Activated CD4-positive, CD25-positive, alpha-beta regulatory T cell treated with anti-CD3 and anti-CD28 coated beads, Interleukin-2, amount 50 U/mL, for 72 hours (primary cell): ENCODE measurements at places on chromosomes 6 and 20.

DNA sequence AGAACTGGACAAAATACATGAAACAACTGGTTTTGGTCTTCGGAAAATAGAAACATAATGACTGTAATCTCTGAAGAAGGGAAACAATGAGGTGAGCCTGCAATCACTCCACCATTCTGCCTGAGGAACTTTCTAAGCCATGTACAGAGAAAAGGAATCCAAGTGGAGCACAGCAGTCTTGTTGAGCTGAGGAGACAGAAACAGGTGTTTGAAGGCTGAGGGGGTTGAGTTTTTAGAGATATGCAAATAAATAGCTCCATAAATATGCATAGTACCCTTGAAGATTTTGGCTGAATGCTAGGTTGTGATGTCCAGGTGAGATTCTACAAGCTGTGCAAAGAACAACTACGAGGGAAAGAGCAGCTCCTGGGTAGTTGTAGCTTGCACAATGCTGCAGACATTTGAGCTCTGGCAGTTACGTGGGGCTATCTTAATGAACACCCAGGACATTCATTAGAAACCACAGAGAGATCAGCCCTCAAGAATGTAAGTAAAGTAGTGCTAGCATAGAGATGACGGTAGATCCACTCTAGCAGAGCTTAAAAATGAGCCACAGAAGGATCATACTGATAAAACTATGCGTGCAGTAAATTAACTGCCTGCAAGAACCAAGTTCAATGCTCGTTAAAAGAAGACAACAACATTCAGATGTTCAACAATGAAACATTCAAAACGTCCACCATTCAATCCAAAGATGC, 24.3 kb downstream of the TUBB2B start:
- DNase-seq = no peak

GRCh38 chr20:51796340-51796739, 6.0 kb downstream of the SALL4 start:
- DNase-seq = no peak

DNA sequence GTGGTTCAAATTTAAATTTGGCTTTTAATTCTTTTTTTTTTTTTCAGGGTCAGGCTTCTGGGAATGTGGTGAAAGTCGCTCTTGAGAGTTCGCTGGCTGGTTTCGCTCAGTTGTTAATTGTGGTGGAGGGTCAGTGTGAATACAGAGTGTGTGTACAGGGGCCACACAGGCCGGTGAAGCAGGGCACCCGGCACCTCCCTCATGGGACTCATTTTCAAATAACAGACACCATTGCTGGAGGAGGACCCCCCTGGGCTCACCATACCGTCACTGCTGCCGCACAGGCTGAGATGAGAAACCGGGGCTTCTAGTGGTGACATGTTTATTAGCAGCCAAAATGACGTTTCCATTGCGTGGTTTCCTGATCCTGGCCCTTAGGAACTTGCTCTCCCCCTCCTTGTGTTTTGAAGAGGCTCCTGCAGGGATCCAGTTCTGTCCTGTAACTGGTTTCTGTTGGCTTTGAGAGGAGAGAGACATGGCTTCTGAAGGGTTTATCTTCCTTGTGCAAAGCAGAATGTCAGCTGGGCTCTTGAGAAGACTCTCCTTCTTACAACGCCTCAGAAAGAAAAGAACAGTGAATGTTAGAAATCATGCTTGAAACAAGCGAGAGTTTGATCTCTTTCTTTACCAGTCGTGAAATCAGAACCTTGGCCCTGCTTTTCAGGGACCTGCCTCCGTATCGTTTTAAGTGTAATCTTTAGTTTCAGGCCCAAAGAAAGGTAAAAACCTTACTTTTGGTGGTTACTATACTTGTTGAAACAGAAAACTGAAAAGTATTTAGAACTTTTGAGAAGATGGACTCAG, 37.8 kb downstream of the DUSP22 start:
- peak; percentile 27 for DNase-seq

GRCh38 chr6:28996844-28997510, 8.1 kb downstream of the ZNF311 start:
- DNase-seq = no peak

DNA sequence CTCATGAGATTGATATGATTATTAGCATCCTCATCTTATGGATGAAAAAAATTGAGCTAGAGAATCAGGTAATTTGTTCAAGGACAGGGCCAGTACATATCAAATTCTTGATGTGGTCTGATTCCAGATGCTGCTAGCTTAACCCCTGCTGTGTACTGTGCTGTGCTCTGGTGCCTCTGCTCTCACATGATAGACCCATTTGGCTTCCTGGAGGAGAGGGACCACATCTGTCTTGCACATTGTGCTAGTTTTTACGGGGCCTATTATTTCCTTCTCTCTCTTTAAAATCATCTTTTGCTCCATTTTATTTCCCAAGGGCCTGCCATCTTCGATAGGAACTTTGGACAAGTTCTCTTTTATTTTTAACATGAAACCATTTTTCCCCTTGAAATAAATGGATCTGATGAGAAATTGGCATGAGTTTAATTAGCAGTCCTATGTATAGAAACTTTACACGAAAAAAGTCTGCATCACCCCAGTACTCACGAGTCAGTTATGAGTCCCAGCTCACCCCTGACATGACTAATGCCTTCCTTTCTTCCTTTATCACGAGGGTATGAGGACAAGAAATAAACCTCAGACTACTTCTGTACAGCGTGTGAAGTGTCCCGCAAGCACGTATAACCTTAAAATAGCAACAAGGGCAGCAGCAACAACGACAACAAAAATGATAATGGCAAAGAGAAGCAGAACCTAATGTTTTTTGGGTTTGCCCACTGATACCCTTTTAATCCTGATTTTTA, 26.5 kb downstream of the CD109 start:
- no peak for DNase-seq

DNA sequence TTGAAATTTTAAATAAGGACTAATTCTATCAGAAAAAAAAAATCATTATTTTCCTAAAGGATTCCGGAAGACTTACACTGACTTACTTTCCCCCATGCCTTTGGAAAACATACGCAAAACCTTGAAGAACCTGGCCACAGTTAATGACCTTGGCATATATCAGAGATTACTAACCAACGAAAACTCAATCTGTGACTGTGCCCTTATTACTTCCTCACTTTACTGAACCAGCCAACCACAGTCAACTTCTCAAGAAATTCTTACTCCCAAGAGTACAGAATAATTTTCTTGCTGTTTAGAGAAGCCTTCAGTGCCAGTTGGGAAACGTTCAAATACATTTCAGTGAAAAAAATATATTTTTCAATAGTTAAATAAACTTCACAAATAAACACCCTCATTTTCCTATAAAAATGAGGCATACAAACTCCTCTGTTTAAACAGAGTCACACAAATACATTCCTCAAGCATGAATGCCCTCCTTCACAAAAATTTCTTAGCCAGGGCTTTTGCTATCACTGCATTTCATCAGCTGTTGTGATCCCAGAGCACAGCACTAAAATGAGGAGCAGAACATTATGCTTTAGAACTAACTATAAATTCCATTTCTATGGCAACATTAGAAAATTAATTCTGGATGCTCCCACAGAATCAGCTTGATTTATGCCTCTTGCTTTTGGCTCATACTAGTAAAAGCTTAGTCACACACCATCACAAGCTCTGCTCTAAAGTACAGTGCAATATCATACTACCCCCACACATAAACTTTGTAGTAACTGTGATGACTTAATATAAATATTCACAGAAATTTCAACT, 117.6 kb downstream of the DST start:
- DNase-seq = no peak

GRCh38 chr20:32567384-32568178, 17.6 kb downstream of the NOL4L start:
- DNase-seq = no peak

- DNase-seq = no peak
Observed at GRCh38 chr20:44643596-44644229, 7.8 kb downstream of the ADA start.

GRCh38 chr6:43981363-43981990, 145.8 kb downstream of the MRPL14 start:
- DNase-seq = peak; percentile 13

DNA sequence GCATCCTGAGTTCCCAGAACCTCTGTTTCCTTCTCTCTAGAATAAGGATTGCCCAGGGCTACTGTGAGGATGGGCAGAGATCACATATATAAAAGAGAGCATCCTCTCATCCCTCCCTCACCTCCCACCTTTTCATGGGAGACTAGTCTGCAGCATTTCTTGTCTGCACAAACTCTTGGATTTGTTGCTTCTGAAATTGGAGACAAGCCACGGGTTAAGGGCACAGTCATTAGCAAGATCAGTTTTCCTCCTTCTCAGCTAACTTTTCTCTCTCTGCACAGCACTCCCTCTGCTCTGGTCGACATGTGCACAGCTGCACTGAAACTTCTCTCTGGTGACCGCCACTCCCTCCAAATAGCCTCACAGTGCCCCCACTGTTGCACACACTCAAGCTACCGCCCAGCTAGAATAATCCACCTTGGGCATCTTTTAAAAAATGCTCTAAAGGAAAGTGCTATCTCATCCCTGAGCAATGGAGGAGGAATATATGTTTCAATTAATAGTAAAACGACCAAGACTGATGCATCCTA, 50.9 kb upstream of the DUSP22 start:
- no peak for DNase-seq

DNA sequence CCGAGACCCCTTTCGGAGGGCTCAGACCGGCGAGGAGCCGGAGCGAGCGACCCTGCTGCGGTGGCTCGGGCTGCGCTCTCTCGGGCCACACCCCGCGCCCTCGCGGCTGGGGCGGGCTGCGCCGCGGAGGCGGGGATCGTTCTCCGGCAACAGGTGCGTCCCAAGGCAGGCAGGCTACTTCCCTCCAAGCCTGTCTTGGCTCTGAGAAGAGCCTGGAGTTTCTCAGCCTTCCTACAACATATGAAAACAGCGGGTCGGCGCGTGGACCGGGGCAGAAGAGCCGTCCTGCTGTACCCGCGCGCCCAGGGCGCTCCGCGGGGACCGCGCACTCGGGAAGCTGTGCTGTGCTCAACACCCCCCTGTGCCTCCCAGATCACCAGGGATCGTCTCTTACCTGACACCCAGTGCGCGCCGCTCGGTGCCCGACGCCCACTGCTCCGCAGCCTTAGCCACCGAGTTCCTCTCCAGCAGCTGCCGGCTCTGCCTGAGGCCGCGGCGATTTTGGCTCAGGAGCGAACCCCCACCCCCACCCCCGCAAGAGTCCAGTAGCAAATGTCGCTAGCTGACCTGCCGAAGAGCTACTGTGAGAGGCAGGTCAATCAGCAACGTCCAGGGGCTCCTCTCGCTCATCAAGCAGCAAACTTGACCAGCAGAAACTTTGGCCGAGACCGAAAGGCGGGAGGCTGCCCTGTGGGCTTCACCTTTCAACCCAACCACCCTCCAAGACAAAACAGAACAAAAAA, 3.7 kb upstream of the OLIG3 start:
- DNase-seq = no peak

DNA sequence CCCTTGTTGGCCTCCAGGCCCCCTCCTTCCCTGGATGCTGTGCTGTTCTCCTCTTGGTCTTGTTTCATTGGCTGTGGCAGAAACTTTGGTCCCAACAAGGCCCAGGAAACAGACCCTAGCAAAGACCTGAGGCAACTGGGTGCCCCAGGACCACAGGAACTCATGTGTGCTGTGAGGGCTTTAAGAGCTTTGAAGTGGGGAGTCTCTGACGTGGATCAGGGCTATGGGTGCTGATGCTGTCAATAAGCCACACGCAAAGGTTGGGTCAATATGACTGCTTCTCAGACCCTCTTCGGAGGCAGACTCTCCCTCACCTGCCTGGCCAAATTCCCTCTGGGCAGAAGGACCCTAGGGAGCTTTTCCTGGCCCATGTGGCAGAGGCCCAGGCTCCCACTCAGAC, 91.5 kb upstream of the MLN start:
- no peak for DNase-seq

- no peak for DNase-seq
Observed at GRCh38 chr6:139490482-139490881, 116.0 kb upstream of the CITED2 start.
